NCI-H1436 treated with DMSO at 0.1 percent for 48 hours (cell line): ENCODE measurements at places on chromosomes 6 and 20.

DNA sequence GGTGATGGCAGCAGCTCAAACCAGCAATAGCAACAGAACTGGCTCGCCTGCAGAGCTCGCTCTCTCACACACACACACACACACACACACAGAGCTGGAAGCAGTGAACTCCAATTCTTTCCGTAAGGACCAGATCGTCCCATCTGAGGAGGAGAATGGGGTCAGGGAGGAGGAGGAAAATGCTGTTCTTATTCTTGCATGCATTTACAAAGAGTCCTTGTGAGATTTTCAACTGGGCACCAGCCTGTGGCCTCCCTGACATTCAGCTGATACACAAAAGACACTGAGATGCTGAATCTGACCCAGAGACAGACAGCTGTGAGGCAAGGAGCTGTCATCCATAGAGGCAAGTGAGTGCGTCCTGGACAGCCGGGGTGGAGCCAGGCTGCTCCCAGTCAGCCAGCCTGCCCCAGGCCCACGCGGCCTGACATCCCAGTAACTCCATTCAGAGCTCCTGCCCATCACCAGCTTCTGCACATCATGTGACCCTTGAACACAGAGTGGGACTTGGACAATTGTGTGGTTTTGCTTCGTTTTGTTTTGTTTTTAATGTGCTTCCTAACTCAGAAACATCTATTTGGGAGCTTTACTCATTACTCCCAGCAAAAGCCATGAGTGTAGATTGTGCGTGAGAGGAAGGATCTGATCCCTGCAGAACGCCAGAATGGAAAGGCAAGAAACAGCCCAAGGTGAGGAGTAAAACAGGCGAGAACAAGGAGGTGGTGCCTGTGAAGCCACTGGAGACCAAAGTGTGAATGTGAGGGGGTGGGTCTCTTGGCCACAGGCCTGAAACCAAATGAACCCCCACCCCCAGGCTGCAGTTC, 2.1 kb downstream of the SERPINB9 start:
- DNase-seq = no peak

GRCh38 chr20:61121661-61122060, 130.4 kb upstream of the CDH4 start:
- no peak for DNase-seq

- DNase-seq = no peak
These were observed 180.4 kb downstream of the AIG1 start for GRCh38 chr6:143241111-143241510.

DNA sequence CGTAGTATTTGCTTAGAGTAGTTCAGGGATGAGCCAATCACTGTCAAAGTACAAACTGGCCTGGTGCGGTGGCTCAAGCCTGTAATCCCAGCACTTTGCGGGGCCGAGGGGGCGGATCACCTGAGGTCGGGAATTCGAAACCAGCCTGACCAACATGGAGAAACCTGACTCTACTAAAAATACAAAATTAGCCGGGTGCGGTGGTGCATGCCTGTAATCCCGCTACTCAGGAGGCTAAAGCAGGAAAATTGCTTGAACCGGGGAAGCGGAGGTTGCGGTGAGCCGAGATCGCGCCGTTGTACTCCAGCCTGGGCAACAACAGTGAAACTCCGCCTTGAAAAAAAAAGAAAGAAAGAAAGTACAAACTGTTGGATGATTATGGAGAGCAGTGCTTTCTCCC, 27.5 kb upstream of the JARID2 start:
- no peak for DNase-seq

GRCh38 chr6:139736325-139736906, 362.0 kb upstream of the CITED2 start:
- DNase-seq = no peak

- DNase-seq = no peak
These were observed 43.5 kb downstream of the OR2B6 start for GRCh38 chr6:28000351-28001045.

DNA sequence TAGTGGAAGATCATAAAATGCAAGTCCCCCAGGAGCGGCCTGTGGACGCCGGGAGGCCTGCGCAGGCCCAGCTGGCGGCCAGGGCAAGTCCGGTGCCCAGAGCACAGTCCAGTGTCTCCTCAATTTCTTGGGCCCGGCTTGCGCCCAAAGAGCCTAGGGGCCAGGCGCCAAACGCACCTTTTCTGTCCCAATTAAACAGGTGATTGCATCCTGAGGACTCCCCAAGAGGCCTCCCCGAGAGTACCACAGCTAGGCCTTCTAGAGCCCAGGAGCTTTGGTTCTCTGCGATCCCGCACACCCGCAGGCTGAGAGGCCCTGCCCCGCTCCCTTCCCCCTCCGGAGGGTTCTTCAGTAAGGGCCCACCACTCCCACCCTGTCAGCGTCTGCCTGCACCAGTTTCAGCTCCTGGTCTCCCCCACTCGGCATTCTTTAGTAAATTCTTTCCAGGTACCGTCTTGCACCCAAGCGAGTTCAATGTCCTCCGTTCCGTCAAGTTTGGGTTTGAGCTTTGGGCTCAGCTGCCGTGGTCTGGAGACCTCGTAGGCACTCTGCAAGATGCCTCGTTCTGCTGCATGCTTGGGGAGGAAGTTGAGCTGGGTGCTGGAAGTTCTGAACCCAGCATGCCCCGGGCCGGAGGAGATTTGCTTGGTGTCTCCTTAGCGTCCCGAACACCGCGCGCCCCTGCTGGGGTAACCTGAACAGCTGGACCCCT, 3.9 kb upstream of the NKX2-2 start:
- no peak for DNase-seq

DNA sequence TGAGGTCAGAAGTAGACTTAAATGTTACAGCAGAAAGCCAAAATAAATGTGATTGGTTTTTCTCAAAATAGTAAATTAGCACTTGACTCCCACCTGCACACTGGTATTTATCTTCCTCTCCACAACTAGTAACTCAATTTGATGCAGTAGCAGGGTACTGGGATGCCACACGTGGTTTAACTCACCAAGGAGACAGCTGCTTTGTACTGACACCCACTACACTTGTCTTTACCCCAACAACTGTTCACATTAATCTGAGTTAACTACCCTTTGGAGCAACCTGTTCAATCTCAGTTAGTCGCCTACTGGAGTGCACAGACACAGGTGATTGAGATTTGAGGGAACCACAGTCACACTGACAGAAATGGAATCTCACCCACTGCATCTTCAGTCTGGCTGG, 242.1 kb downstream of the PRKN start:
- no peak for DNase-seq

GRCh38 chr6:96304997-96305396, 216.6 kb upstream of the UFL1 start:
- DNase-seq = no peak

DNA sequence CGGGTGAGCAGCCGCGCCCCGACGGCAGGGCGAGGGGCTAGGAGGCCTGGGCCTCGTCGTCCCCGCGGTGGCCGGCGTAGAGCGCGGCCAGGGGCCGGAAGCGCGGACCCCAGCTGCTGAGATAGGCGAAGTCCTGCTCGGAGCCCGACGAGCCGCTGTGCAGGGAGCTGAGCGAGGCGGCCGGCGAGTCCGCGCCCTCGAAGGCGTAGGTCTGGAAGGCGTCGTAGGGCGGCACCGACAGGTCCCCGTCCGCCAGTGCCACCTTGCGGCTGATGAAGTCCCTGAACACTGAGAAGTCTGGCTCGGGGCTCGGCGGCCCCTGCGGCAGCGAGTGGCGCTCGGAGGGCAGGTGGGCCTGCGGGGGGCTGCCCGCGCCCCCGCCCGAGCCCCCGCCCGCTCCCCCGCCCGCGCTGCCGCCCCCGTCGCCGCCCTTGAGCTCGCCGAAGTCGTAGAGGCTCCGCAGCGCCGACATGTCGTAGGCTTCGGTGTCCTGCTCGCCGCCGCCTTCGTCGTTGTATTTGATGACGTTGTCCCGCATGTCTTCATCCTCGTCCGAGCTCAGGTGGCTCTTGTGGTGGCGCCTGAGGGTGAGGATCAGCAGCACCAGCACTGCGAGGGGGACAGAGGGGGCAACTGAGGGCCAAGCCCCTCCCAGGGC, 56.5 kb downstream of the CD40 start:
- DNase-seq = no peak

DNA sequence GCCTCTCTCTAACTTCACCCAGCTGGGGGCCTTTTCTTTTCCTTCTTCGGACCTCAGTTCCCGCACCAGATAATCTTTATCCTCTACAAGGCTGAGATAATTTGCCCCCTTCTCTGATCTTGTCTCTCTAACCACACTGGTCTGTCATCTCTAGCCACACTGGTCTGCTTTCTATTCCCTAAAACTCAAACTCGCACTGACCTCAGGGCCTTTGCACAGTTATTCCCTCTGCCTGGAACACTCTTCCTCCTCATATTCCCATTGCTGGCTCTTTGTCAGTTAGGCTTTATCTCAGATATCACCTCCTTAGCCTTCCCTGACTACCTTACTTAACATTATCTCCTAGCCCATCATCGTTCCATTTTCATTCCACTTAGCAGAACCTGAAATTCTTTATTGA, 7.6 kb downstream of the RIMS4 start:
- DNase-seq = no peak

DNA sequence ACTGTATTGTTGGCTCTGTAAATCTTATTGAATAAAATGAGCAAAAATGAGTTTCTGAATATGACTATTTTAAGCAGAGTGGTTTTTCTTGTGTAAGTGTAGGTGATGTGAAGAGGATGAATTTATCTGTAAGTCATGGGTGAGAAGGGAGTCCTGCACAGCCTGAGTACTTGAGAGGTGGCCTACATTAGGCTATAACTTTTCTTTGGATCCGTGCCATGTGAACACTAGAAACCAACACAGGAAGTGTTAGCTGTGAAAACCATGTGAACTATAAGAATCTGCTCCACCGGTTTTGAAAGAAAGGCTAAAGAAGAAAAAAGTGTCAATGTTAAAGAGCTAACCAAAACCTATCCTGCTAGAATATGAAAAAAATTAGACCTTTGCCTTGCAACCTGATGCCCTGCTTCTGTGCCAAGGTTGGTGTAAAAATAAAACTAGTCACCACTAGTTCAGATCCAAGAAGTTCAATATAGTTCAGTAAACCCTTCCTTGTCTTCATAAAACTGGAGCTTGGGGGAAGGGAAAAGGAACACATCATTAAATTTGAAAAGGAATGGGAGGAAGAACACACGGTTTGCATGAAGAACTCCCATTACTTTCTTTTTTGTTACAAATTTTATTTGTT, 21.3 kb downstream of the PLCB1 start:
- DNase-seq = no peak
